Activated gamma-delta T cell treated with anti-CD3 and anti-CD28 coated beads, Interleukin-2, amount 50 U/mL, for 16 hours (primary cell): ENCODE measurements at places on chromosomes 13 and 19.

DNA sequence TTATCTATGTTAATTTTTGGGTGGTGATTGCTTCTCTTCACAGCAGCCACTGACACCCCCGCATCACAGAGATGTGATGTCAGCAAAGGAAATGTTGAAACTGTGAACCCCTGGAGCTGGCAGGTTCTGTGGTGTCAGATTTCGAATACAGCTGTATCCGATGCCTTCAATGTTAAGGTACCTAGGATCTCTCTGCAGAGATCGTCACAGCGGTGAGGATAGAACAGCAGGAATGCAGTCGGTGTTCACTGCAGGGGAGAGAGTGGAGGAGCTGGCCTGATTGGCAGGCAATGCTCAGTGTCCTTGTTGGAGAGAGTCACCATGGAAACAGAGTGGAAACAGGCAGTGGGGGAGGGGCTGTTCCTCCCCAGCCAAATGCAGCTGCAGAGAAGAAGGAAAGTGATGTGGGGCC is 79.5 kb upstream of the ZNF835 start:
- DNase-seq, result no peak

DNA sequence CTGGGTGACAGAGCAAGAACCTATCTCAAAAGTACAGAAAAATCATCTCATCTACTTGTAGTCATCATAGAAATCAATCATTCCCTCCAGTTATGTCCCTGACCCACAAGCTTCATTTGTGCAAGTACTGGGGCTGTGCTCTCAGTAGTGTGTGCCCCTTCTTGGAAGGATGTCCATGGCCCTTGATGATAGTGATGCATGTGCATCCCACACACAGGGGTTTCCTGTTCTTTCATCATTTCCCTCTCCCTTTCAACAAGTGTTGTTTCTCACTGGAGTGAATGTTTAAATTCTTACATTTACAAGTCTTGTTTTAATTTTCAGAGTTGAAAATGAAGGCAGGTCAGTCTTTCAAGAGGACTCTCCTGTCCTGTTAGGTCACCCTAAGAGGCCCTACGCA is 1.5 kb downstream of the LGALS13 start:
- DNase-seq, result no peak

DNA sequence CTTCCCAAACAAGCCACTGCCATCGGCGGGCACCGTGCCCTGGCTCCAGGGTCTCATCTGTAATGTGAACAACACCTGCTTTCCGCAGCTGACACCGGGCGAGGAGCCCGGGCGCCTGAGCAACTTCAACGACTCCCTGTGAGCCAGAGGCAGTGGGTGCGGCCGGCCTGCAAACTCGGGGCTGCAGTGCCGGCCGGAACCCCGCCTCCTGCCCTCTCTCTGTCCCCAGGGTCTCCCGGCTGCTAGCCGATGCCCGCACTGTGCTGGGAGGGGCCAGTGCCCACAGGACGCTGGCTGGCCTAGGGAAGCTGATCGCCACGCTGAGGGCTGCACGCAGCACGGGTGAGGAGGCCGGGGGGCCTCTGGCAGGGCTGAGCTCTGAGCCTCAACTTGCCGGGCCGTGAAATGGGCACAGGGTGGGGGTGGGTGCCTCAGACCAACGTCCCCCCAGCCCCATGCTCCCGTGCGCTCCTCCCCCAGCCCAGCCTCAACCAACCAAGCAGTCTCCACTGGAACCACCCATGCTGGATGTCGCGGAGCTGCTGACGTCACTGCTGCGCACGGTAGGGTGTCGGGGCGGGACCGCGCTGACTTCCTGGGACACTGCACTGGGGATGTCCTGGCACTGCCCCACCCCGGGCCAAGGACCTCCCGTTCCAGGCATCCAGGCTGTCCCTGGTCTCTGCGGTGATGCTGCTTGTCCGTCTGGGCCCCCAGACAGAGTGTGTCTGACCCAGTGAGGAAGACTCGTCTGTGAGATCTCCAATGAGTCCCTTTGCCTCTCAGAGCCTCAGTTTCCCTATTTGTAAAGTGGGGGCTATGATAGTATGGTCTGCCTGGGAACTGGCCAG is 2.2 kb downstream of the ABCA7 start:
- no peak for DNase-seq

GRCh38 chr13:40221131-40221459 is 445.3 kb downstream of the FOXO1 start:
- DNase-seq, result no peak

GRCh38 chr19:10305139-10305806 is 4.3 kb downstream of the ZGLP1 start:
- DNase-seq, result no peak

GRCh38 chr19:2014131-2014571 is 1.4 kb downstream of the BTBD2 start:
- no peak for DNase-seq

DNA sequence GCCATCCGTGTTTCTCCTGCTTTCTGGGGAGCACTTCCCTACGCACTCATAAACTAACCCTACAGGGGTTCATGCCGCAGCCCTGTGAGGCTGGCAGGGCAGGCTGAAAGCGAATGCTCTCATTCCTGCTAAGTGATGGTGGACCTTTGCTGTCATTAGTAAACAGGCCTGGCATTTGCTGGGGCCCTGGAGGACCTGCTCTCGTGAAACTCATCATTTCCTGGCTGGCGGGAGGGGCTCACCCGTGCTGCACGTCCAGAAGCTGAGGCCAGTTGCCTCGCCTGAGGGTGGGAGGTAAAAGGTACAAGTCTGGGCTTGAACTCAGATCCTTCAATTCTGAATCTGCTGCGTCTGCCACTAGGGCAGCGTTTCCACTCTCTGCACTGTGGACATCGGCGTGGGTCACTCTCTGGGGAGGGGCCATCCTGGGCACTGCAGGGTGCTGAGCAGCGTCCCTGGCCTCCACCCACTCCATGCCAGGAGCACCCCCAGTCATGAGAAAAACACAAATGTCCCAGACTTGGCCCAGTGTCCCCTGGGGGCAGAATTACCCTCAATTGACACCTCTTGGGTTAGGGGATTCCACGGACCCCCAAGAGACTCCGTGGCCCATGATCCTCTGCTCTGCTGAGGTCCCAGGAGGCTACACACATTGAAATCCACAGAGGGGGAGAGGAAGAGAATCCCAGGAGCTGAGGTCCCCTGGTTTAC is 7.0 kb downstream of the MOB3A start:
- DNase-seq, result no peak

DNA sequence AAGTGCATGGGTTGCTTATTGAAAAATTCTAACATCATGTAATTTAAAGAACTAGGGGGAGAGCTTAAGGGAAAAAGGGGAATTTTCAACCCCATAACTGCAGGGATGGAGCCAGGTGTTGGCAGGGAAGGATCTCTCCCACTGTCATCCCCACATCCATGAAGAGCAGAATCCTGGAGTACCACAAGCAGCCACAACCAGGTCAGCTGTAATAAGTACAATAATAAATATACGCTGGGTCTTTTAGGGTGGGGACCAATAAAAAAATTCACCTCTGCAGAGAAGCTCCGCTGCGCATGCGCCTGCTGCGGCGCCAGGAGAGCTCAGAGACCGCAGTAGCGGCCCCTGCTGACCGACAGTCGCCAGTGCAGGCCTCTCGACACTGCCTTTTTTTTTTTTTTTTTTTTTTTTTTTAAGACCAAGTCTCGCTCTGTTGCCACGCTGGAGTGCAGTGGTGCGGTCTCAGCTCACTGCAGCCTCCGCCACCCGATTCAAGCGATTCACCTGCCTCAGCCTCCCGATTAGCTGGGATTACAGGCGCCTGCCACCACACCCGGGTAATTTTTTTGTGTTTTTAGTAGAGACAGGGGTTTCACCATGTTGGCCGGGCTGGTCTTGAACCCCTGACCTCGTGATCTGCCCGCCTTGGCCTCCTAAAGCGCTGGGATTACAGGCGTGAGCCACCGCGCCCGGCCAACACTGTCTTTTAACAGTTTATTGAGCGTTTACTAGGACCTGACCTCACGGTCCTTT is 2.5 kb upstream of the EEF2 start:
- peak; percentile 82 for DNase-seq

GRCh38 chr13:95704510-95704909 is 27.6 kb downstream of the DNAJC3 start:
- DNase-seq, result no peak

DNA sequence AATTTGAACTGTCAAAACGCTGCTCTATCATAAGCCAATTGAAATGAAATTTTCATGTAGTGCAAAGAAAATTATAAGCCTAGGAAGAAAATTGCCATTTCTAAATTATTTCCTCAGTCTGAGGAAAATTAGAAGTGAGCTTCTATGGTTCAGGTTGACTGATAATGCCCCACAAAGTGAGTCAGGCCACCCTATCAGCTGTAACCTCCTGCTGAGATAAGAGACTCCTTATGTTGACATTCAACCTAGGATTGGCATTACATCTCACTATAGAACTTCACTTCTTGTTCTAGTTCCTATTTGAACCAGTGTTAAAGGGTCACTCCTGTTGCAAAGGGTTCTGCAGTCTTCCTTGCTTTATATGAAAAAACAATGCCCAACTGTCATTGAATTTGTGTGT is 32.6 kb upstream of the RFC3 start:
- no peak for DNase-seq

- no peak for DNase-seq
Measured at GRCh38 chr13:66556306-66556705, 673.8 kb downstream of the PCDH9 start.

DNA sequence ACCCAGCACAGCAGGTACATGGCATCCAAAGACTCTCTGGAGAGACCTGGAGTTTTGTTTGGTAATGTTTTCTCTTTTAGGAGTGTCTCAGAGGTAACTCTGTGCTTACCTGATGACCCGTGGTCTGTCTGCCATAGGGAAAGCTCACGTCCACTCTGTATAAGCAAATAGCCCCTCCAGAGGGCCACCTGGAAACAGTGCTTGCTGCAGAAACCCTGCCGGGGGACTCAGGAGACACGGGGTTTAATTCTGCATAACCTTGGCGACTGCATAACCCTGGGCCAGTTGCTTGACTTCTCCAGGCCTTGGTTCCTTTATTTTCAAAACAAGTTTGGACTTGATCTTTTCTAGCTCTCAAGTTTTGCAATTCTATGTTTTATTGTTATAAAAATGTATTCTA is 187.2 kb upstream of the SOX1 start:
- DNase-seq, result no peak

- DNase-seq, result no peak
Measured at GRCh38 chr19:28710278-28710677, 502.7 kb downstream of the UQCRFS1 start.

GRCh38 chr19:39328046-39328705 is 7.5 kb upstream of the LRFN1 start:
- DNase-seq, result peak; percentile 79

- DNase-seq, result peak; percentile 28
Measured at GRCh38 chr19:48745208-48745995, 1.3 kb downstream of the IZUMO1 start.

GRCh38 chr19:30799865-30800755 is 427.9 kb downstream of the ZNF536 start:
- no peak for DNase-seq

GRCh38 chr13:110682746-110683145 is 23.2 kb downstream of the CARS2 start:
- DNase-seq, result no peak

DNA sequence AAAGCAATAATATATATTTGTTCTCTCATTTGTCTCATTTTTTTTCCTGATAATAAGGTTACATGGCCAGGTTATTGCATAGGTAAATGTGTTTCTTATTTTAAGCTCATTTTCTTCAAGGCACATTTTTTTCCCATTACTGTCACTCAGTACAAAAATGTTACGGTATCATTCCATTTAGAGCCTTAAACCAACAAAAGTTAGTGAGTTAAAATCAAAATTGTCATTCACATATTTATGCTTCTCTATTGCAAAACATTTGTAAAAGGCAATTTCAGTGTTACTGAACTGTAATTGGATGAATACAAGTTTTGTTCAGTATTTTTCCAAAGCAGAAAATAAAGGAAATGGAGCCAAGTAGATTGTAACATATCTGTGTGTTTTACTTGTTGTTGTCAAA is 117.6 kb upstream of the MAB21L1 start:
- no peak for DNase-seq

DNA sequence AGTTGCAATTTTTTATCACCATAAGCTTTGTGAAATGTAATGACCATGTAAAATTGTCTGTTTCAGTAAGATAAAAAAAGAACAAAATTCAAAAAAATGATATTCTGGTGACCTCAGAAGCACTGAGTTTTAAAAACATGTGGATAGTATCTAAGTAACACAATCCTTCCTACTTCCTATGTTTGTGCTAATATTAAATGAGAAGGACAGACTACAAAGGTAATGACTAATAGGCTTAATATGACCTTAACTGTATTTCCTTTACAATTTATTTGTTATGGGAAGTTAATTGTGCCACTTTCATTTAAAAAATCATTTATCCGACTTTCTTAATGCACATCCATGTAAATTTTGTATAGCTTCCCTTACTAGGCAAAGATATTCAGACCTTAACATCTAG is 1030.4 kb upstream of the ATXN8OS start:
- no peak for DNase-seq

GRCh38 chr13:65999411-65999810 is 1230.7 kb downstream of the PCDH9 start:
- no peak for DNase-seq

DNA sequence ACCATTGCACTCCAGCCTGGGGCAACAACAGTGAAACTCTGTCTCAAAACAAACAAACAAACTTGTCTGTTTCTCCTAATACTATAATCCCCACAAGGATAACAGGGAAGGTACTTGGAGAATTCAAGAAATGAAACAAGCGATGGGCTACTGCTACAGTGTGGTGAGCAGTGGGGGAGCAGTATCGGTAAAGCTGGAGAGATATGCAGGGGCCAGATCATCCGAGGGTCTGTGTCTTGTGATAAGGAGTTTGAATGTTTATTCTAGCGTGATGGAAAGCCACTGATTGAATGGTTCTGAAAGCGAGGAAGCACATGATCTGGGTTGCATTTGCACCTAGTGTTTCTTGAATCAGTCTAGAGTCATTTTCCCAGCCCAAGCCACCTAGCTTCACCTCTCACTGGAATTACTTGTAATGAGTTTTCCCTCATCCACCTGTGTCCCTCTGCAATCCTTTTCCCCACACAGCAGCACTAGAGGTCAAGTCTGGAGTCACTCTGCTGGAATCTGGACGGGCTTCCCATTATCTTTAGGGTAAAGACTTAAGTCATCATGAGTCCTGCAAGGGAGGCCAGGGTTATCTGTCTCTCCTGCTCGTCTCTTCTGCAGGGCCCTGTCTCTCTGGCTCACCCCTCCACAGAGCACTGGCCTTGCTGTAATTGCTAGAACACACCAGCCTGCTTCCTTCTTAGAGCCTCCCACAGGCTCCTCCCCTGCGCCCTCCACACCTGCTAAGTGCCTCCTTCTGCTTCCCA is 162.3 kb downstream of the KLF5 start:
- no peak for DNase-seq

- no peak for DNase-seq
Measured at GRCh38 chr13:98506728-98507230, 70.1 kb downstream of the STK24 start.
